ENCODE measurements at places on chromosomes 16 and 17.

GRCh38 chr17:15741624-15742023 lies 9.5 kb downstream of the TBC1D26 start:
- DNase-seq: no peak

- peak; percentile 60 for DNase-seq
Observed at GRCh38 chr16:55494994-55495421, 13.9 kb upstream of the LPCAT2 start.

DNA sequence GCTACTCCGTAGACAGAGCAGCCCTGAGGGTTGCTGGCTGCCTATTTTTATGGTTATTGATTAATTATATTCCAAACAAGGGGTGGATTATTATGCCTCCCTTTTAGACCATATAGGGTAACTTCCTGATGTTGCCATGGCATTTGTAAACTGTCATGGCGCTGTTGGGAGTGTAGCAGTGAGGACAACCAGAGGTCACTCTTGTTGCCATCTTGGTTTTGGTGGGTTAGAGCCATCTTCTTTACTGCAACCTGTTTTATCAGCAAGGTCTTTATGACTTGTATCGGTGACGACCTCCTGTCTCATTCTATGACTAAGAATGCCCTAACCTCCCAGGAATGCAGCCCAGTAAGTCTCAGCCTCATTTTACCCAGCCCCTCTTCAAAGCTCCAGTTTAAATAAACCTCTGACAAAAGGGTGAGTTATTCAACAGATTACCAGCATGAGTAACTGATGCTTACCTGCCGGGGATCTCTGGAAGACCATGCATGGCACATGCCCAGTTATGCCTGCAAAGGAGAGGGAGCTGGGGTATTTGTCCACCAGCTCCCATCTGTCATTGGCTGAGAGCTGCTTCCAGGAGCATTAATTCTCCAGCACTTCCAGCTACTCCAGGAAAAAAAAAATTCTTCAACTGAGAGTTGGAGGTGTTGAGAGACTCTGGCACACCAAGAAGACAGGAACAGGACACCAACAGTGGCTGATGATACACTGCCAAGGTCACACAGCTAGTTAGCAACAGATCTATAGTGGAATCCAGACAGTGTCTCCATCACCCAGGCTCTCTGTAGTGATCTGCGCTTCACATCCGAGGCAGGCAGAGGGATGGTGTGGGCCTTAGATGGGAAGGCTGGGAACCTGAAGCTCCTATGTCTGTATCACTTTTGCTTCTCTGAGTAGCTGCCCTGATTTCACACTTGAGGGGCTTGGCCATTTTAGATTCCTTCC lies 36.6 kb upstream of the IL21R start:
- peak; percentile 64 for DNase-seq

DNA sequence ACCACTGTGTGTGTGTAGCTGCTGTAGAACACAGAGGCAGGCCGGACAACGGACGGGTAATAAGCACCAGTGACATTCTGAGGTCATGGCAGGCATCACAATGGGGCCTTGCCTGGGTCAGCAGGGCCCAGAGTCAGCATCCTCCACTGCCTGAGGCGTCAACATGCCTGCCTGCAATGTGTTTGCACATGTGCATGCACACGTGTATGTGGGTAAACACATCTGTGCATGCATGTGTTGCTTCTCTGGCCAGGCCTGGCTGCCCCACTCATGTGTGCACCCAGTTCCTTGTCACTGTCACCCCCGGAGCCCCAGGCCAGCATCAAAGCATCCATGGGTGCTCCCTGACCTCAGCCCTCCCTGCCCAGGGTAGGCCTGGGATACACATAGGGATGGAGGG lies 43.3 kb downstream of the LGALS9 start:
- no peak for DNase-seq

DNA sequence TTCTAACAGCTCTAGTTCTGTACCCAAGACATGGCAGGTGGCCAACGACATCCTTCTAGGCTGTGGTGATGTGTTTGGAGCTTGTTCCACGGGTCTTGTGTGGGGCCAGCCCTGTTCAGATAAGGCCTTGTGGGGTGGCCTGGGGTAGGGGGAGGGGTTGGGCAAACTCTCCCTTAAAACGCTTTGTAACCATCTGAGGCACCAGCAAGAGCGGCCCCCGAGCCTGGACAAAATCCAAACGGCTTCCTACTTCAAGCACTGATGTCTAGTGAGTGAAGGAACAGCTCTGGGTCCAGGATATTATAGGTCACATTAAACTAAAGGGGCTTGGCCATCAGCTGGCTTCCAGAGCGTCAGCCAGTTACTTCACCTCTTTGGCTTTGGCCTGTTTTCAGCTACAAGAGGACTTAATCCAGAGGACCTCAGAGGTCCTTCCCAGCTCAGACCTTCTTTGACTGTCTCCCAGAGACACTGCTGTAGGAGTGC lies 11.9 kb downstream of the SERPINF1 start:
- no peak for DNase-seq

GRCh38 chr16:51562891-51563290 lies 411.8 kb upstream of the SALL1 start:
- DNase-seq: no peak

GRCh38 chr17:3534881-3535252 lies 22.7 kb downstream of the TRPV3 start:
- no peak for DNase-seq

DNA sequence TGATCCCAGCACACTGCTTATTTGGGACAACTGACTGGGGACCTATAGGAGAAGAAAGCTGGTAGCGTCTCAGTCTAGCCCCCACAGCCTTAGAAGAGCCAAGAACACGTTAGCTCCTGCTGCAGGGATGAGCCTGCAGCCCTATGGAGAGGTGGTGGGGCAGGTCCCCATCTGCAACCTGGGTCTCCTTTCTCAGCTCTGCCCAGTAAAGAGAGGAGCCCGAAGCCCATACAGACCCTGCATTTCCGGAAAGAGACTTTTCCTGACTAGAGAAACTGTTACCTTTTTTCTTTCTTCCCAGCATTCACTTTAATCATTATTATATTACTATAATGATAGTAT lies 788 bp downstream of the METTL22 start:
- DNase-seq: no peak

DNA sequence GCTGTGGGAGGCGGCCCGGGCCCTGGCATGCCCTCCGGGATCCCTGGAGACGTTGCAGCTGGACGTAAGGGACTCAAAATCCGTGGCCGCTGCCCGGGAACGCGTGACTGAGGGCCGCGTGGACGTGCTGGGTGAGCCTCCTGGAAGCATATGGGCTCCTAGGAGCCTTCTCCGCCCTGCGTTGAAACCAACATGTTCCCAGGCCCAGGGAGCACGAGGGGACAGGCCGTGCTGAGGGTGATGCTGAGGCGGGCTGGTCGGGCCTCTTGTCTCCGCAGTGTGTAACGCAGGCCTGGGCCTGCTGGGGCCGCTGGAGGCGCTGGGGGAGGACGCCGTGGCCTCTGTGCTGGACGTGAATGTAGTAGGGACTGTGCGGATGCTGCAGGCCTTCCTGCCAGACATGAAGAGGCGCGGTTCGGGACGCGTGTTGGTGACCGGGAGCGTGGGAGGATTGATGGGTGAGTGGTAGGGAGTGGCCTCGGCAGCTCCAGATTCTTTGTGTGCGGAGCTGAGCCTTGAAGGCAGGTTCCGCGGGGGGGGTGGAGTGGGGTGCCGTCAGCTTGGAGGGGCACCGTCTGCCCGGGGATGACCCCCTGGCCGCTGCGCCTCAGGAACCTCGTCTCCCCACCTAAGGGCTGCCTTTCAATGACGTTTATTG lies 567 bp downstream of the HSD17B1 start:
- no peak for DNase-seq

GRCh38 chr17:31095236-31096105 lies 694 bp downstream of the NF1 start:
- DNase-seq: peak; percentile 39

GRCh38 chr17:41982026-41982760 lies 15.6 kb downstream of the CNP start:
- DNase-seq: no peak

- peak; percentile 42 for DNase-seq
Observed at GRCh38 chr17:71110326-71110725, 941.0 kb downstream of the KCNJ2 start.
